ENCODE measurements at places on chromosomes 6 and 20. TPM values are rescaled to one million over a fixed set of nuclear protein-coding genes. Genes with fewer than 3 reads are reported as not detected.

The ZHX3 gene
- 47.2 TPM for total RNA-seq

The JPH2 gene
- under 0.01 TPM for total RNA-seq

The DBNDD2 gene
- total RNA-seq, result 4.6 TPM

The BPIFB1 gene
- total RNA-seq, result not detected

The GPSM3 gene
- 0.90 TPM for total RNA-seq

The SNRPB2 gene
- 58.6 TPM for total RNA-seq

The STMND1 gene
- not detected for total RNA-seq

The CRISP2 gene
- not detected for total RNA-seq

The SYCP2 gene
- total RNA-seq, result 0.74 TPM
